ENCODE measurements at places on chromosomes 6 and 20.

- no peak for DNase-seq
Observed at GRCh38 chr6:46419576-46420002, 71.7 kb downstream of the RCAN2 start.

DNA sequence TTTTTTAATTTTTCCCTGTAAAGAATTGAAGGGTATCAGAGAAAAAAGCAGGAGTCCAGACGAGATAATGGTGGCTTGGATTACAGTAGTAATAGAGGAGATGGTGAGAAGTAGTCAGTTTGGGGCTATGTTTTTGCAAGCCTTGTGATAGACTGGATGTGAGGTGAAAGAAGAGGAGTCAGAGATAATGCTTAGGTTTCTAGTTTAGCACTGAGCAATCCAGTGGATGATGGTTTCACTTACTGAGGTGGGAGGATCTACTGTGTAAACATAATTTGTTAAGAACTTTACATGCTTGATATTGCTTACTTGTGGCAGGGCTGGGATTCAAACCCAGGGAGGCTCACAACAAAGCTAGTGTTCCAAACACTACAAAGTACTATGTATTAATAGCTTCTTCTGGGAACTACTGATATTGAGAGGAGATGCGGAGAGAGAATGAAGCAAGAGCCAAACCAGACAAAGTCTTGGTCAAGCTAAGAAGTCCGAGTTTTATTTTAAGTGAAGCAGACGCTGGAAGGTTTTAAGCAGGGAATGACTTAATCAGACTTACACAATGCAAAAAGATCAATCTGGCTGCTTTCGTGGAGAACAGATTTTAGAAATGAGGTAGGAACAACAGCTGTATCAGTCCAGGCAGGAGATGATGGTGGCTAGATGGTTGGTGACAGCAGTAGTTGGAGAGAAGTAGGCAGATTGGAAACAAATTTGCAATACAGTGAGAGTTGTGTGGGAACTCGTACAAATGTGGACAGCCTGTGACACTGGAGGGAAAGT lies 58.0 kb downstream of the ZFAND3 start:
- DNase-seq, result no peak

GRCh38 chr20:62479156-62479555 lies 3.4 kb upstream of the GATA5 start:
- no peak for DNase-seq

DNA sequence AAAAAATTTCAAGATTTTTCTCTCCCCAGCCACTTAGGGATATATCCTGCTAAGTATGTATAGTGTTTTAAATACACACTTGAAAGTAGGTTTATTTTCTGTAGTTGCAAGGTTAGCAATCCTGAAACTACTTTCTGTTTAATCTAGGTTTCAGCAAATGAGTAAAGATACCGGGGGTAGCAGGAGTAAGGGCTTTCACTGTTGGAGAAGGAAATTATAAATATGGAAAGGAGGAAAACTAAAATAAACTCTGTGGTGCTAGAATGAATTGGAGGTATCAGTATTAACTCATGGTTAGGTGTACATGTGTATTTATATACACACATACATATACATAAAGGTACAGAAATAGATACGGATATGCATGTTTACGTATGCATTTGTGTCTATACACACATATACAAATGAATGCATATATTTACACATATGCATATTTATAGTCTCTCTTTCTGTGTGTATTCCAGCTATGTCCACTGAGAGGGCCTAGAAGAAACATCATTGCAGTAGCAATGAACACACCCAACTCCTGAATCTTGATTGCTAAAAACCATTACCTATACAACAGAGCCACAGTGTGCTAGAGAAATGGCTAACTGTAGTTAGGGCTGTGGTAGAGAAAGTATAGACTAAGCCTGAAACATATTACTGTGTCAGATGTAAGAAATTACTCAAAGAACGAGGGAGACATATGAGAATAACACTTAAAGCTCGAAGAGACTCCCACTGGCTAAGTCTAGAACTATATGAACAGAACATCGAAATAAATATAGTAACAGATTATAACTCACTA lies 95.9 kb upstream of the EMILIN3 start:
- no peak for DNase-seq

- DNase-seq, result no peak
Observed at GRCh38 chr6:150486048-150486447, 113.6 kb upstream of the PLEKHG1 start.

DNA sequence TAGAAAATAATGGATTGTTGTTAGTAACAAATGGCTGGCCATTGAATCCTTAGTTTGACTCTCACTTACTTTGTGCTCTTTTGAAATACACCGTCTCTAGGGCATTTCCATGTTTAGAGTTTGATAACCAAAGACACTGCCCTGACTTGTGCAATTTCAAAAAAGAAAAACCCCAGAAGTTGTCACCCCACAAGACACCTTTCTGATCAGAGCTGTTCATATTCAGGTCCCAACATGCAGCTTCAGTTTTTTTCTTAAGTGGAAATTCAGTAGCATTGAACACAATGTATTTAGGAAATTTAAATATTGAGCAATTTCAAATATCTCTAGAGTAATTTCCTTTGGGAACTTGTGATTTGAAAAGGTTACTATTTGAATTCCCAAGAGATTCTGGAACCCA lies 19.4 kb downstream of the CRYBG1 start:
- no peak for DNase-seq
